Stimulated activated naive B cell treated with anti-CD40 and anti-IgM and Interleukin-4, amounts not matched to agents 10 μg/mL and 1 μg/mL and 100 μg/mL, for 72 hours (primary cell): ENCODE measurements at places on chromosomes 5 and 9.

DNA sequence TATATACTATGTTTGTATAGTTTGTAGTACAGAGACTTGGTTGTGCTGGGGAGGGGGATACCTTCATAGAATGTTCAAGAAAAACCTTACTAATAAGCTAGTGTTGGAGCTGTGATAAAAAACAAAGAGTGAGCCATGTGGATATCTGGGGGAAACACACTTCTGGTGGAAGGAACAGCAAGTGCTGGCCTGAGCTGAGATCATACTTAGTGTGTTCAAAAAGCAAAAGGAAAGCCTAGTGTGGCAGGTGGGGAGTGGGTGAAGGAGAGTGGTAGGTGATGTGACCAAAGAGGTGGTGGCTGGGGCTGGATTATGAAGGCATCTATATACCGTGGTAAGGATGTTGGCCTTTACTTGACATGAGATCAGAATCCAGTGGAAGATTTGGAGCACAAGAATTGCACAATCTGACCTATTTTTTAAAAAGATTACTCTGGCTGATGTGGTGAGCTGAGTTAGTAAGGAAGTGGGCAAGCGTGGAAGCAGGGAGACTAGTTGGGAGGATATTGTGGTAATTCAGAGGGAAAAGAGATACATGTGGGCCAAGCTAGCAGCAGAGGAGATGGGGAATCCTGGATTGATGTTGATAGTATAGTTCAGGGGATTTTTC lies 26.6 kb downstream of the PALM2AKAP2 start:
- DNase-seq, result no peak

- no peak for DNase-seq
These were observed 133.6 kb upstream of the RETREG1 start for GRCh38 chr5:16750445-16750844.

GRCh38 chr9:33786681-33787080 lies 8.7 kb upstream of the PRSS3 start:
- DNase-seq, result no peak

GRCh38 chr5:90898326-90899013 lies 339.9 kb downstream of the ADGRV1 start:
- no peak for DNase-seq

GRCh38 chr5:134263801-134264200 lies 37.9 kb upstream of the PPP2CA start:
- DNase-seq, result no peak
